NCI-H510A treated with DMSO at 0.1 percent for 48 hours (cell line): ENCODE measurements at places on chromosomes 12 and 14.

DNA sequence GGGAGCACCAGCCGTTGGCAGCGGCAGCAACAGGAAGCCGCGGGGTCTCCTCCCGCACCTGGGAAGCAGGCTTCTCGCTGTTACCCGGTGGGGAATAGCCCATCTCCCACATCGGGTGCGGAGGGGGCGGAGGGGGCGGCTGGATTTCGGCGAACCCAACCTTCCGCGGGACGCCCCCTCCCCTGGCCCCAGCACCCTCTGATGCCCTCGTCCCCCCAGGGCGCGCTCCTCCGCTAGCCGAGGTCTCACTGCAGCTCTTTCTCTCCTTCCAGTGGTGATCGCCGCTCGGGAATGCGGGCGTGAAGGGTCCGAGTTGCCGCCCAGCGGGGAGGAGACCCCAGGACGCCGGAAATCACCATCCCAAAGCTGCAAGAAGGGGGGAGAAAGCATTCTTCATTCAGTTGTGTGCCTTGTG is 303 bp downstream of the SAMD4A start:
- DNase-seq, result no peak

- peak; percentile 48 for DNase-seq
Measured at GRCh38 chr12:100154474-100155247, 12.0 kb upstream of the BLTP3B start.

GRCh38 chr12:102120886-102121285 is 903 bp downstream of the PARPBP start:
- DNase-seq, result no peak

- no peak for DNase-seq
Measured at GRCh38 chr12:130775953-130776856, 60.1 kb upstream of the RIMBP2 start.

- no peak for DNase-seq
Measured at GRCh38 chr12:66756631-66757030, 77.8 kb upstream of the GRIP1 start.

GRCh38 chr12:58629376-58629775 is 290.9 kb downstream of the LRIG3 start:
- DNase-seq, result no peak

- no peak for DNase-seq
Measured at GRCh38 chr14:35695647-35696046, 113.4 kb downstream of the RALGAPA1 start.

DNA sequence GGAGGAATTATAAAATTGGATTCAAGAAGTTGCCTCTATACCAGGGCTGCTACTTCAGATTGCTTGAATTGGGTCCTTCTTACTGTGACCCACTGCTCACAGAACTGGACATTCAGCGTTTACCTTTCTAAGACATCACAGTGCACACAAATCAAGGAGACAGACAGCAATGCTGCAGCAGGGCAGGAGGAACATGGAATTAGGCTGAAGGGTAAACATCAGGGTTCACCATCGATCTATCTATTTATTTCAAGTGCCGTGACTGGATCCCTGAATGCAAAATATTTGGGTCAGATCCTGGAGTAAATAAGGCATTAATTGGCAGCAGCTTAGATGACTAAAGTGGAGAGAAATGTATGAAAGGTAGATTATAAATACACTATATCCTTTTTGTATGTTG is 76.9 kb upstream of the HMGA2 start:
- DNase-seq, result no peak

DNA sequence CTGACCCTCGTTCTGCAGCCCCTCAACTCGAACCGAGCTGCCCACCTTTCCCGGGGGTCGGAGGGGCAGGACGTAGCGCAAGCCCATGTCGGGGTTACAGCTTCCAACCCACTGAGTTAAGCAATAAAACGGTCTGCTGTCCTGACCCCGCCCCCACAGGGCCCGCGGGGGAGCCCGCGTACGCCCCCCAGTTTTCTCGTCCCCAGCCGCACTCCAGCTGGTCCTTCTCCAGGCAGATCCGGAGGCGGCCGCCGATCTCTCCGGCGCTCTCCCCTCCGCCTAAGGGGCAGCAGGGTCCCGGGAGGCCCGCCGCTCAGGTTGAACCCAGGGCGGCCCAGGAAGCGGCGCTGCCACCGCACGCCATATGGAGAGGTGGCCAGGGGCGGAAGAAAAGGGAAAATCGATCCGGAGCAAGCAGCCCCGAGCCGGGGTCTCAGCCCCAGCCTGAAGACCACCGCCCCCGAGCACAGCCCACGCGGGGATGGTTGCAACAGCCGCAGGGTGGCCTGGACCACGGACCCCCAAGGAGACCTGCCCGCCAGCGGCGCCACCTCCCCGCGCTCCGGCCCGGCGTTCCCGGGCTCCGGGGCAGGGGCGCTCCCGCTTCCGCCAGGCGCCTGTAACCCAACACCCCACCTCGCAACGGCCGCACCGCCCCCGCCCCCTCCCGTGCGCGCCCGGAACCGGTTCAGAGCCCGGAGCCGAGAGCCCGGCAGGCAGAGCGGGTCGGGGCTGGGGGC is 760 bp downstream of the ACTN1 start:
- DNase-seq, result peak; percentile 59

GRCh38 chr12:193261-193660 is 20.7 kb downstream of the SLC6A12 start:
- DNase-seq, result no peak

DNA sequence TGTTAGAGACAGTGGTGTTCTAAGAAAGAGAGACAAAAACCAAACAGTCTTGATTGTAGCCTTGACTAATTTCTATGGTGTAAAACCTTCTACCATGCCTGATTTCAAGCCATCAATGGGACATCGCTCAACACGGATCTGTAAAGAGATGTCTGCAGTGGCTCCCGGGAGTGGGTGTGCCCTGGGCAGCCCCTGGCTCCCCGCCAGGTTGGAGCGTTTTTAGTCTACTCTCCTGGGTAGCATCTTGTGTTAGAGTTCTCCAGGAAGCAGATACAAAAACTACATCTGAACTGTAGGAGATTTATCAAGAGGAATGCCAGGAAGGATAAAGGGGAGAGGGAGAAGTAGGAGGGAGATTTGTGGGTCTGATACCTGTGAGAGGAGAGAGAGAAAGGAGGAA is 1212.9 kb downstream of the BCL11B start:
- DNase-seq, result no peak

DNA sequence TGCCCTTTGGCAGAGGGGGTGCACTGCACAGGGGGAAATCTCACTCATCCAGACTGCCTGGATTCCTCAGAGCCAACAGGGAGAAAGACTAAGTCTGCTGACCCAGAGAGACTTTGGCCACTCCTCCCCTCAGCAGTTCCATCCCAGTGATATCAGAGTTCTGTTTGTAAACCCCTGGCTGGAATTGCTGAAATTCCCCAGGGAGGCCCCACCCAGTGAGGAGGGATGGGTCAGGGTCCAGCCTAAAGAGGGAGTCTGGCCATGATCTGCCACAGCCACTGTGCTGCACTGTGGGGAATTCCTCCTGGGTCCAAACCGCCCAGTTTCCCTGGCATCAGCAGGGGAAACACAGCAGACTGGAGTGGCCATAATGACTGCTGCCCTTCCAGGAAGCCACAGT is 54.9 kb upstream of the USP15 start:
- no peak for DNase-seq

GRCh38 chr14:59325906-59326305 is 137.4 kb downstream of the DAAM1 start:
- no peak for DNase-seq
